ENCODE measurements at places on chromosomes 3 and 15.

GRCh38 chr3:153626158-153626557 lies 464.1 kb downstream of the RAP2B start:
- DNase-seq: no peak

DNA sequence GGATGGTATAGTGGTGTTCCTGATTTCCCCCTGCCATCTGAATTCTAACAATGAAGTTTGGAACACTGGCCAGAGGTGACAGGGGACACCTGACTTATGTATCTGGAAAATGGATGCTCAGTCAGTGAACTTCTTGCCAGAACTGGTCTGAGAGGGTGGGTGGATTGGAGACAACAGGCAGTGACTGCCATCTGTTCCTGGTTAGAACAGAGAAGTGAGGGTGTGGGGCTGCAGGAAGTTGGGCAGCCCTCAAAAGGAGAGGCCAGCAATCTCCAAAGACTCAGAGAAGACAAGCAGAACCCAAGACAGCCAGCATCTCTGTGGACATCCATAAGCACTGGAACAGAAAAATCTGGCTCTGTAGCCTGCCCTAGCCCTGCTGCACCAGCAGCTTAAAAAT lies 50.5 kb downstream of the ANP32A start:
- no peak for DNase-seq

GRCh38 chr3:194150252-194150934 lies 14.4 kb downstream of the HES1 start:
- DNase-seq: no peak

DNA sequence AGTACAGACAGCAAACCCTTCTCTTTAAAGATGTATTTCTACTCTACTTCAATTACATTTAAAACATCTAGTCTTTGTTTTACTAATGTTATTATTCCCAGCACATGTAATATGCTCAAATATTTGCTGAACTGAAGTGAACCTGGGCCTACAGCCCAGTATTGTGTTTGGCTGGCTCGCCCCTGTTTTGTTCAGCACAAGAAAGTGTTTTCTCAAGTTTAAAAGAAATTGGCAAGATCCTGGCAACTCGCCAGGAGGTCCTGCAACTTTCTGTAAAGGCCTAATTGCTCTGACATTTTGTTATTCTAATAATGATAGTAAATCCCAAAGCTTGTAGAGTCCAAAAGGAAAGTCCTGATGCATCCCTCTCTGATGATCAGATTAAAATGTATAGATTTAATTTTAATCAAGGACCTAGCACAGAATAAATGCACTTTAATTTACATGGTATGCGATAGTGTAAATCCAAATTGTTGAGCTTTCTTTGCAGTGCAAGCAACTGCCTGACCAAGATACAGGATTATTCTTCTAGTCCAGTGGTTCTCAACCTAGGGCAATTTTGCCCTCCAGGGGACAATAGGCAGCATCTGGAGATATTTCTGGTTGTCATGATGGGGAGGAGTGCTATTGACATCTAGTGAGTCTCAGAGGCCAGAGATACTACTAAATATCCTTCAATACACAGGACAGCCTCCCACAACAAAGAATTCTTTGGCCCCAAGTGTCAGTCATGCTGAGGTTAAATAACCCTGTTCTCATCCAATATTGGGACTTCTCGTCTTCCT lies 35.7 kb upstream of the TMOD3 start:
- no peak for DNase-seq

GRCh38 chr3:159844801-159845261 lies 143.8 kb upstream of the IL12A start:
- DNase-seq: no peak

DNA sequence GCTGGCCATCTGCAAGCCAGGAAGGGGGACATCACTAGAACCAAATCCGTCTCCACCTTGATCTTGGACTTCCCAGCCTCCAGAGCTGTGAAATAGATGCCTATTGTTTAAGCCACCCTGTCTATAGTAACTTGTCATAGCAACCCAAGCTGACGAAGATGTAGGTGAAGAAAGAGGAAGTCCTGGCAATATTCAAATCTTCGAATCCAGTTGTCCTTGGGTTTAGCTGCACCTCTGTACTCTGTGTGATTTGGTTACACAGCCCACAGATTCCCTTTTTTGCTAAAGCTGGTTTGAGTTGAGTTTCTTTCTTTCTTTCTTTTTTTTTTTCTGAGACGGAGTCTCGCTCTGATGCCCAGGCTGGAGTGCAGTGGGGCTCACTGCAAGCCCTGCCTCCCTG lies 68.0 kb upstream of the XCR1 start:
- DNase-seq: no peak

GRCh38 chr3:89340408-89340807 lies 233.0 kb downstream of the EPHA3 start:
- DNase-seq: no peak

DNA sequence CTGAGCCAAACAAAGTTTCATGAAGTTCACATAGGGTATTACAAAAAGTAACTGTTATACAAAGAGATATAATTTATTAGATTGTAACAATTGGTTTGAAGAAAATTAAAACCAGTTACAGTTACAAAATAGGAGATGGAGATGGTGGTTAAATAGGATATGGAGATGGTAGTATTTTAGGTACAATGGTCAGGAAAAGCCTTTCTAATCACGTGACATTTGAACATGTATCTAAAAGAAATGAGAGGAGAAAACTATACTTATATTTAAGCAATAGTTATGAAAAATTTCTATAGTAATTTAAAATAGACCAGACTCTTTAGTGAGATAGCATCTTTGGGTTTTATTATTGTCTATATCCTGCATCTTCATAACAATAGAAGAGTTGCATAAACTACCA lies 312.9 kb downstream of the RBMS3 start:
- DNase-seq: no peak

DNA sequence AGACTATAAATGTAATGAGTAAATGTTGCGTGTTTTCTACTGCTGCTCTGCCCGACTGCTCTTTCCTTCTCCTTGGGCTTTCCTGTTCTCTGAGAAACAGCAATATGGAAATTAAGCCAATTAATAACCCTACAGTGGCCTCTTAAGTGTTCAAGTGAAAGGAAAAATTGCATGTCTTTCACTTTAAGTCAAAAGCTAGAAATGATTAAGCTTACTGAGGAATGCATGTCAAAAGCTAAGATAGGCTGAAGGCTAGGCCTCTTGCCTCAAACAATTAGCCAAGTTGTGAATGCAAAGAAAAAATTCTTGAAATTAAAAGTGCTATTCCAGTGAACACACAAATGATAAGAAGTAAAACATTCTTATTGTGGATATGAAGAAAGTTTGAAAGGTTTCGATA lies 55.0 kb downstream of the ATP2C1 start:
- no peak for DNase-seq

DNA sequence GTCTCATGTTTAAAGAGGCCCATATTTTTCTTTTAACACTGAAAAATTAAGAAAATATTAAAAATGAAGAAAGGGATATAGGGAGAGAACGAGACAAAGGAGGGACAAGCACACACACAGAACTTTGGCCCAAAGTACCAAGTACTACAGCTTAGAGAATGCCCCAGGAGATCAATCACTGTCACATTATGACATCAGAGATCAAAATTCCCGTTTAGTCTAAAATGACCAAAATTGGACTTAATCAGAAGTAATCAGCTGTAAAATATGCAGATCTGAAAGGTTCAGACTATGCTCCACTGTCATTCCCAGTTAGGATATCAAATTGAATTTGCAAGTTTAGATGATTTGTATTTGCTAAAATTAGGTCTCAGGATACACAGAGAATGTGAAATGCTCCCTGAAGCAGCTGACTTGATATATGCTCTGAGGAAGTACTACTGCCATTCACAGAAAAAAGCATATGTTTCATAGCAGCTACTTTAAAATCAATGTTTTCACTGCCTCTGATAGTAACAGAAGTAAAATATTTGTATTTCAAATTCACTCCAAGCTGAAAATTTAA lies 123.0 kb downstream of the PEAK1 start:
- no peak for DNase-seq

DNA sequence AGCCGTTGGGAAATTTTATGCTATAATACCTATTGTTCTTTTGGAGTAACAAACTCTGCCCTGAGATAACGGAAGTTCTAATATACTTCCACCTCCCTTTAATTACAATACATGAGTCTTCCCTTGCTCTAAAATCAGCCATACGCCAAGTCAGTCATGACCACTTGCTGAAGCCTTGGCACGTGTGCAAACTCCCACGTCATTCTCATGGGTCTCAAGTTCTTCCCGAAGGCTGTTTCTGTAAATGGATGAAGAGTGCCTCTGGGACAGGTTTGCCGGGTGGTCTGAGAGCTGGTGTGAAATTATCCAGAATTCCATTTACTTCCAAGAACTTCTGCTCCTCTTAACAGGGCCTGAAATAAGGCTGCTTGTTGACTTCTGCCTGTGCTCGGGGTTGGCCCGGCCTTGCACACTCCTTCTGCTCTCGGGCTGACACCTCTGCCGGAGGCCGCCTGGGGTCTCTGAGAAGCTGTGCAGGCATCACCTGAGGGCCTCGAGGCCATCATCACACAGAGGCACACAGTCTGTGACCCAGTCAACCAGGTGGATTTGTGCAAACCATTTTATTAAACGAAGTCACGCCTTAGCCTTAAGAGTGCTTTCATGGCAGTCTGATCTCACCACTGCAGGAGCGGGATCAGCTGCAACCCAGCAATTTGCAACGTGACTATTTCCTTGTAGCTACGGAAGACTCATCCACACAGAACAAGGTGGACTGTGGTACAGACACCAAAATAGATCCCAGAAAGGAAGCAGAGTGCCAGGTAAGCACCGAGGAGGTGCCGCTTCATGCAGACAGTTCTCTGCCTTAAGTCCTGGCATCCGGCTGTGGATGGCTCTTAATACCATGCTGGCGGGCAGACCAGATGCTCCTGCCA lies 120.1 kb downstream of the ADAMTS17 start:
- DNase-seq: no peak

DNA sequence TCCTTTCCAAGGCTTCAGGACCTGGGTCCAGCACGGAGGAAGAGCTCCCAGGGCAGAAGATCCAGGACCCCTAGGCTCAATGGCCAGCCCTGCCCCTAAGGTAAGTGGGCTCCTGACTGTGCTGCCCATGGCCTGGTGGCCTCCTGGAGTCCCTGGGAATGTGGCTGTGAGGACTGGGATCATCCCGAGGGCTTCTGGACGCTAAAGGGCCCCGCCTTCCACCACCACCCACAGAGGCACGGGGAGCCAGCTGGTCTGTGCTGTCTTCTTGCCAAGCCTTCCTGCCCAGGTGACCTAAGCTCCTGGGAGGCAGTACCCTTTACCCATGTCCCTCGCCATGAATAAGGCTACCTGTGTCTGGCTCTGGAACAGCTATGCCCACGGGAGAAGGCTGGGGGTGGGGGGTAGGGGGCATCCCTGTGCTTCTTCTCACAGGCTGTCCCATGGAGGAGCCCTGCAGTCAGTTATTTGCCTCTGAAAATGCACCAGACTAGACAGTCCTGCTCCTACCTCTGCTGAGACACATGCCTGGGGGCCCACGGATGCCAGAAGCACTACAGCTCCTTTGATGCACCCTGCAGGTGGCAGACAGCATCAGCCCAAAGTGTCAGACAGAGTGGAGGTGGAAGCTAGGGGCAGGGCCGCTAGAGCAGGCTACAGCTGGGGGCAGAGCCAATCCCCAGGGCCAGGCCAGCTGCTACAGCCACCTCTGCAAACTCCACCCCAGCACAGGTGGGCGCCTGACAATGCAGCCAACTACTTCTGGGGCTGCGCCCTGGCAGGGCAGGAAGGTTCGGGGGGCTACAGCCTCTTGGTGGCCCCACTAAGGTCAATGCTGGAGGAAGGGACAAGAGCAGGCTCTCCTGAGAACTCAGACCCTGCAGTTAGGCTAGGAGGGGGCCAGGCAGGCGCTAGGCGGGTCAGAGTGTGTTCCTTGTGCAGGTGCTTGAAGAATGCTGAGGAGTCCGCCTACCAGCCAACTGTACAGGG lies 90.9 kb downstream of the SEC22A start:
- no peak for DNase-seq

DNA sequence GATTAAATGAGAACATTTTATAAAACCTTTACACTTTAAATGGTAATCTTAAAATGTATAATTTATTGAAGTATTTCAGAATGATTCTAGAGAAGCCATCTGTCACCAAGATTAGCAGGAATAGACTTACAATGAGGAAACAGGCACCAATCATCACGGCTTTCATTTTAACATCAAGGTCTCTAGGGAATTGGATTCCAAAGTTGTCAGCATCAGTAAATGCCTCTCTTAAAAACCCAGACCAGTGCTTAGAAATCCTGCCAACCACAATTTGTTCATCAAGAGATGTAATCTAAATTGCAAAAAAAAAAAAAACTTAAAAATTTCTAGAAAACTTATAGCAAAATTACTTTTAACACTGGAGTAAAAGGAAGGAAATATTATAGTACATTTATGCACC lies 20.3 kb downstream of the PLSCR2 start:
- DNase-seq: no peak

DNA sequence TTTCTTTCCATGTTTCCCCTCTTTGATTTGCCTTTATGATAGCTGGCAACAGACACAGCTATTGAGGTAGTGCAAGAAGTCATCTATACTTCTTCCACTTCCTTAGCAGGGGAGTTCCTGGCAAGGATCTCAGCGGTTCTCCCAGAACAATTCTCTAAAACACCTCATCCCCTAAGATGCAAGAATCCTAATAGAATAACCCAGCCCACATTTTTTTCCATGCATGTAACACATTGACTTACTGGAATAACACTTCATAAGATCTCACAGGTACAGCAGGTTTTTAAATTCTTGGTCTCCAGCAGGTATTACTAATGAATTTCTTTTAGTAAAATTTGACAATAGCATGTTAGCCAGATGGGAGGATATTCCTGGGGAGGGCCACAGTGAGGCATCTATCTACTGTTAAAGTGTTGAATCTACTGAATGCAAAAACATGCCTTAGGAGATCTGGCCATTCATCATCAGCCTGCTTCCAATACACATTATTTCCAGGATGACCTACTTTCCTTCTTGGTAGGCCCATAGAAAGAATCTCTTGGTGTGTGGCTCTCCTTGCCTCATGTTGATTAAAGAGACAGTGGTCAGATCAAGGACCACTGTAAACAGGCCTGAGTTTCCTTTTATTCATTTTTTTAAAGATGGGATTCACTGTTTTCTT lies 78.5 kb downstream of the RAD18 start:
- DNase-seq: no peak

DNA sequence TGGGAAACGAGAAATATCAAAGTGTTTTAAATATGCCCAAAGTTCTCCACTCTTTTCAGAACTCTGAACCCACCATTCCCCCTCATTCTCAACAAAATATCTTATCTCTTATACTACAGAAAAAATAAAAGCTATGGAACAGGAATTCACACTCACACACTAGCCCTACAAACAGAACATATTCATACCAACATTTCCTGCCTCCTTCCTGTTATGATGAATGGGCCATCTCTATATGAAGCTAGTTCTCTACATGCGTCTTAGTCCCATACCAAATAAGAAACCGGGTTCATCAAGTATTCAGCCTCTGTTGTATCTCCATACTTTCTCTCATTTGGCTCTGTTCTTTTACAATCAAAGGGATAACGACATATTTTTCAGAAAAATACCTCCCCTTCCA lies 72.6 kb downstream of the PLSCR2 start:
- DNase-seq: no peak

- peak; percentile 76 for DNase-seq
Observed at GRCh38 chr3:65963787-65964677, 74.7 kb downstream of the MAGI1 start.

Measured in non-pigmented ciliary epithelial cell (primary cell).